GM18507 (cell line): ENCODE measurements at places on chromosomes 4 and X.

DNA sequence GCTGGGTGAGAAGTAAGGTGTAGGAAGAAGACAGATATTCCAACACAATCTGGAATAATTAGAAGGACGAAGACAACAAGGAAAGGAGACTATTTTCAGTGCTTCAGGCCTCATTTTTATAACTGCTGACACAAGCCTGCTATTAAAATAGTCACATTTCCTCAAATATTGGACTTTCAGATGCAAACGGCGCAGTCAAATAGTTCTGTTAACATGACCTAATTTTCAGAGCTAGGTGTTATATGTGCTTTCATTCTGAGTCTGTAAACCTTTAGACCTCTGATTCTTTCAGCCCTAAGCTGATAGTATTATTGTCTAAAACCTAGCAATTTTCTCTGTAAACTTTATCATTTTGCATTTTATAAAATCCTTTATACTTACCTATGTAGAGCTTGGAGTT, 261.5 kb downstream of the IL1RAPL1 start:
- DNase-seq = no peak

DNA sequence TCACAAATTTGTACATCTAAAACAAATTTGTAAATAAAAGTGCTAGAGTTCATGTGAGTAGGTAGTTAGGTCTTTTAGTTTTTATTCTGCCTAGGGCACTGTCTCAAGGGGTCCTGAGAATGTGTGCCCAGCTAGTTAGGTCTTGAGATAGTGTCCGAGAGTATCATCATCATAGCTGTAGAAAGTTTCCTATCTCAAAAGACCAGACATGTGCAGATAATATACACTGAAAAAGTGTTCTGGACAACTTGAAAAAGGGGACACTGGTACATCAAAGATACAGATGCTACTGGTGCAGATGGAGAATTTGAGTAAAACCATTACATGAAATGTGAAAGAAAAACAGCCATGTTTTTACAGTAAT, 1.8 kb upstream of the ZCCHC4 start:
- no peak for DNase-seq

DNA sequence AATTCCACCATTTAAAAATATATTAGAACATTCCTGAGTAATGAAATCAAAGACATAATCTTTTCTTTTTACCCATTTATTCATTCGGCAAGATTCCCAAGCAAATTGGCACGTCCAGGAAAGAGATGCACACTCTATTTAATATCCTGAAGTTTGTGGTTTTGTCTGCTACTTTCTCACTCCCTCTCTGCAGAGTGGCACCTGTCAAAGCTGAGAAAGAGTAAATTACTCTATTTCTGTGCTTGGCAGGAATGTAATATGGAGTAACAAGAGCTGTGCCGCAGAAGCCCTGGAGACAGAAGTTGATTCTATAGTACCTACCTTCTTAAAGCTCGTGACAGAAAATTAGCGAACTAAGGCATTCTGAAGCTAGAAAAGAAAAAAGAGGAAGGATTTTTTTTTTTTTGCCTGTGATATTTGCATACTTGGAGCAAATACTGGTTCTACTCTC, 5.5 kb downstream of the GSTCD start:
- DNase-seq = no peak

- DNase-seq = no peak
Measured at GRCh38 chr4:86386817-86387415, 27.1 kb upstream of the MAPK10 start.

DNA sequence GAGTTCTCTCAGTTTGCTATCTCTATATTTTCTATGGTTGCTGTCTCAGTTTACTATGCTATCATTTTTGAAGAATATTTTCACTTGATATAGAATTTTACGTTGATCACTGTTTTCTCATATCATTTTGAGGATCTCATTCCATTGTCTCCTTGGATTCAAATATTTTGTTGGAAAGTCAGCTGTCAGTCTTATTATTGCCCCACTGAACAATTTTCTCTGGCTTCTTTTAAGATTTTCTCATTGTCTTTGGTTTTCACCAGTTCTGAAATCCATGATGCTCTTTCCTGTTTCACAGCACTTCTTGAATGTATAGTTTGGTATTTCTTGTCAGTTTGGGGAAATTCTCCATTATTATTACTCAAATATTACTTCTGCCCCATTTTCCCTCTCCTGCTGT, 81.1 kb downstream of the ENPP6 start:
- no peak for DNase-seq

DNA sequence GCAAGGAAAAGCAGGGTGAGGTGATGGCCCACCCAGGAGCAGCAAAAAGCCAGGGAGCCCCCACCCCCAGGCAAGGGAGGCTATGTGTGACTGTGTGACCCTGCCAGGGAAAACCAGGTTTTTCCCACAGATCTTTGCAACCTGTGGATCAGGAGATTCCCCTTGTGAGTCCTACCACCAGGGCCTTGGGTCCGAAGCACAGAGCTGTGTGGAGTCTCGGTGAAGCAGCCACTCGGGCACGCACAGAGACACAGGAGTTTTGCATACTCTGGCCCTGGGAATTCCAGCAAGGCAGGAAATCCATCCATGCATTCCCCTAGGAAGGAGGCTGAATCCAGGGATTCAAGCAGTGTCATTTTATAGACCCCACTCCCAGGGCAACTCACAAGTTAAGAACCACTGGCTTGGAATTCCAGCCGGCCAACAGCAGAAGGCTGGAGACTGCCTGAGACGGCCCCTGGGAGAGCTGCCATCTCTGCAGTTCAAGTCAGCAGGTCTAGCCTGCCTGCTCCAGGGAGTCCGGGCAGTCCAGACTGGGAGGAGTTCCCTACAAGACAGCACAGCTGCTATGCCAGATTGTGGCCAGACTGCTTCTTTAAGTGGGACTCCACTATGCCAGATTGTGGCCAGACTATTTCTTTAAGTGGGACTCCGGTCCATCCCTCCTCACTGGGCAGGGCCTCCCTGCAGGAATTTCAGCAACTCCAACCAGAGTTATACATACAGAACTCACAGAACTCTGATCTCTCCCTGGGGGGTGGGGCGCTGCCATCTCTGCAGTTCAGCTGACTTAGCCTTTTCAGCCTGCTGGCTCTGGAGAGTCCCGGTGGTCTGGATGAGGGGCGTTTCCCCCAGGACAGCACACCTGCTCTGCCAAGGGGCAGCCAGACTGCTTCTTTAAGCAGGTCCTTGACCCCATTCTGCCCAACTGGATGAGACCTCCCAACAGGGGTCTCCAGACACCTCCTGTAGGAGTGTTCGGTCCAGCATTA, 85.1 kb upstream of the ADAD1 start:
- DNase-seq = no peak

- no peak for DNase-seq
Measured at GRCh38 chr4:16846540-16847117, 51.8 kb downstream of the LDB2 start.

GRCh38 chrX:67094061-67094460, 449.8 kb upstream of the AR start:
- no peak for DNase-seq

GRCh38 chr4:8586671-8587468, 5.7 kb upstream of the CPZ start:
- no peak for DNase-seq

DNA sequence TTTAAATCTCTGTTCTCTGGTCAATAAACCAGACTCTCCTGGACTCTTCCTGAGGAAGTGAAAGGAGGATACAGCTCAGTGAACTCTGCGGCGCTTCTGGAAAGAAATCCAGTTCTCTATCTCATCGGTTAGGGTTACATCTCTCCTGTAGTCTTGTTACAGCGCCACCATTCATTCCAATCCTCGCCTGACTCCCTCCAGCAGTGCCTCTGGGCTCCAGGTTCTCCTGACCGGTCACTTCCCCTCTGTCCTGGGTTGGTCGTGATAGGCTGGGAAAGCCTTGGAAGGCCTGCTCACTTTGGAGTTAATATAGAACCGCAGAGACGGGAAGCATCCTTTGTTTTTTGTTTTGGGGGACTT, 97.0 kb upstream of the STOX2 start:
- no peak for DNase-seq
